Activated T-helper 17 cell treated with anti-CD3 and anti-CD28 coated beads, Interleukin-2, amount 50 U/mL, for 72 hours (primary cell): ENCODE measurements at places on chromosomes 6 and 20. TPM values are rescaled to one million over a fixed set of nuclear protein-coding genes. Genes with fewer than 3 reads are reported as not detected.

DNA sequence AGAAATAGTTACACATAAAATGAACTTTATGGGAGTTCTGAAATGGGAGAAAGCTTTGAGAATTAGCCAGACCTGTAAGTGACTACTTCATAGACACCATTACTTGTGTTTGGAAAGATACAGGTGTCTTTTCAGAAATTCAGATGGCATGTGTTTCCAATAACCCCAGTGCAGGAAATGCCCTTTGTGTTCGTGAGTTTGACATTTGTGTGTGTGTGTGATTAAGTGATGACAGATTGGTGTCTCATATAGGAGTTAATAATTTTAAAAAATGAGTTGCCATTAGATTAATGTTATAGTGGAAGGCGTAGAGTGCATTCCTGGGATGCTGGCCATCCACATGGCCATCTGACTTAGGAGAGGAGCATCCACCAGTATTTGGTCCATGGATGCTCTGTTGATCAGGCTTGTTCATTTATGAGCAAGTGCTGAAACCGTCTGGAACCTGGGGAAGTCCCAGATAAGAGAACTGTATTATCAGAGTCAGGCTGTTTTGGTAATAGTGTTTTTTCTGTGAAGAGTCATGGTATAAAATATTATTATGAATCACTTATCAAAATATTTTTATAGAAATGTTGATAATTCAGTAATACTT is 3.1 kb downstream of the STK4 start:
- ATAC-seq = peak; percentile 27

DNA sequence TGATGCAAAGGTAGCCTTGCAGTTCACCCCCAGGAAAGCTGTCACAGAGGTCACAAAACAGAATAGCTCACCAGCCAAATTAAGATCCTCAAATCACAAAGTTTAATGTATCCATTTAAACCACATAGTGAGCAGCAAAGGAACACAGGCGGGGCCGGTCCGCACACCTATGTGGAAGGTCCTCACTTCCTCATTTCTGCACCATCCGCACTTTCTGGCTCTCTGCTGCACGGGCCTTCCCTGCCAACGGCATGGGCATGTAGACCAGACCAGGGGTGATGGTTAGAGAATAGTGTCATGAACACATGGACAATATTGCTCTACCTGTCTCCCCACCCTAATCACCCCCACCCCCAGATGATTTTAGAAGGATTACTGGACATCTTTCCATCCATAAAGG is 12.1 kb upstream of the TBXT start:
- ATAC-seq = no peak

- no peak for ATAC-seq
Measured at GRCh38 chr20:23293689-23294088, 56.9 kb upstream of the NXT1 start.

GRCh38 chr6:145539831-145540230 is 195.5 kb downstream of the EPM2A start:
- ATAC-seq = no peak

DNA sequence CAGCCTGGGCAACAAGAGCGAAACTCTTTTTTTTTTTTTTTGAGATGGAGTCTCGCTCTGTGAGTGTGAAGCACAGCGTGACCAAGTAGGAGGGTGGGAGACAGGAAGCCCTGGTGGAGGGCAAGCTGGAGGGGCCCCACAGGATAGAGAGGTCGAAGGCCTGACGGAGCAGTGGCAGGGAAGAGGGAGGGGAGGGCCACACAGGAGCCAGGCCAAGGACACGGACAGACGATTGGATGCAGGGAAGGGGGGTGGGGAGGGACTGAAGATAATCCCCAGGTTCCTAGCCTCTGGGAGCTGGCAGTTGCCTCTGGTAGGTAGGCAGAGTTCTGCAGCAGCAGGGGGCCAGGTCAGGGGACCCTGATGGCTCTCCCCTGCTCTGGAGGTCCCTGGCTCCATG is 10.8 kb upstream of the GUCA1A start:
- no peak for ATAC-seq

DNA sequence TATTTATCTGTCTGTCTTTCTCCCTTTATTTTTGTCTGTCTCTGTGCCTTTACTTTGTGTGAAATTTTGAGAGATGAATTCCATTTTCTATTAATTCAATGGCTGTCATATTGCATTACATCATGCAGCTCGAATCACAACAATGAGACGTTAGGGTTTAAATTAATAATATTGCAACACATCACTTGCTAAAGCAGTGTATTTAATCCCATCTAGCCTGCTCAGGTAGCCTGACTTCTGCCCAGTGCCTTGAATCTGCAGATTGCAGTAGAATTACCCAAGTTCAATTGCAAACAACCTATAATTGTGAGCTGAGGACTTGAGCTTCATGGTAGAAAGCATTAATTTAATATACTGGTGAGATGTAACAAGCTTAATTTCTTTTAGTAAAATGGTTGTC is 235.7 kb upstream of the TSHZ2 start:
- ATAC-seq = no peak

GRCh38 chr20:11235058-11235457 is 561.3 kb upstream of the JAG1 start:
- no peak for ATAC-seq

DNA sequence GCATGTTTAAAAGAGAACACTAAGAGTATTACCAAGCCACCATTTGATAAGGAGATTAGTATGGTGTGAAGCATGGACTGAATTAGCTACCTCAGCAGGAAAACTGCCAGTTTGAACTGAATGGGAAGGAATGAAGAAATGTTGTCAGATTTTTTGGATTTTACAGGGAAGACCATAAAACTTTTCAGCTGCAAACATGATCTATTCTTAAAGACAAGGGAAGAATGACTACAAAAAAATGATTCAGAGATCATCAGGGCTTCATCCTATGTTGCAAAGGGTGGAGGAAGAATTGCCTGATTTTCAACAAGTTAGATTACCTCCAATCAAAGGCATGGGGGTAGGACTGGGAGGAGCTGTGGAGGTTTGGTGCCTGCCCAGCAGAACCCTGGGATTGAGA is 49.3 kb upstream of the MTRF1L start:
- ATAC-seq = no peak

DNA sequence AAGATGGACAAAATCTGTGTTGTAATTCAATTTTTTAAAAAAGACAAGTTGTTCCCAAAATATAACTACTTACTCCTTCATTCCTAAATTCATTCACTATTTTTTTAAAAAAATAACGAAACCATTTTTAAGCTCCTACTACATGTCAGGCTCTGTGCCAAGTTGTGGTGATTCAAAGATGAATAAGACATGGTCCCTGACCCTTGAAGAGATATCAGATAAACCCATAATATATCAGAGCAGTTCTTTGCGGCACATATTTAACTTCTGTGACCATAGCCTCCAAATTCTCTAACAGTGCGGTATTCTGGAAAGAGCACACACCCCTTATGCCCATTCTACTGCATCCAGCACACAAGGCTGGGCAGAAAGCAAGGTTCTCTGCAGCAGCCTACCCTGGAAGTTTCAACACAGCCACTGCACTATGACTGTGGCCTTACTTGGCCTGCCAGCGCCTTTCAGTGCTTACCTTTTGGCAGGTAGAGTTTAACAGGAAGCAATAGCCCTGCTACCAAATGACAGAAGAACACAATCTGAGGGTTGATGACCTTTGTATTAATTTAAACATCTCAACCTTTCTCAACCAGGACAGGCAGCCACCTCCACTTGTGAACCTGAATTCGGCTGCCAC is 406.5 kb downstream of the BTBD9 start:
- no peak for ATAC-seq

DNA sequence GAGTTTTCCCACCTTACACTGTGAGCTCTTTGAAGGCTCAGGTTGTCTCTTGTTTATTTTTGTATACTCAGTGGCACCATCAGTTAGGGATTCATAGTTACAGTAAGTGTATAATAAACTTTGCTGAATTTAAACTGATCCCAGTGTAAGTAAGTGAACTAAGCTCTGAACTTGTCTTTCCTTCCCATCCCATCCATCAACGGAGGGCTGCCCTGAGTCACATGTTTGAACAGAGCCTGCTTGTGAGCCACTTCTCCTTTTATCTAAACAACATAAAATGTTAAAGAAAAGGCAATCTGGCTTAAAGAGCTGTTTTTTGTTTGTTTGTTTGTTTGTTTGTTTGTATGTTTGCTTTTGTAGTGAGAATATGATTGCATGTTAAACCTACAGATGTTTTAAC is 185.7 kb upstream of the MARCKS start:
- no peak for ATAC-seq

GRCh38 chr20:51995551-51995951 is 193.2 kb upstream of the SALL4 start:
- no peak for ATAC-seq

GRCh38 chr6:129276986-129277385 is 394.0 kb downstream of the LAMA2 start:
- ATAC-seq = no peak

- ATAC-seq = no peak
Measured at GRCh38 chr6:87539554-87539953, 50.2 kb downstream of the RARS2 start.

- no peak for ATAC-seq
Measured at GRCh38 chr20:35291654-35292503, at the start of gene FAM83C. Gene FAM83C, minus strand, starts transcription at chr20:35292425. Its CDS starts 121 bp downstream, at chr20:35292304.

DNA sequence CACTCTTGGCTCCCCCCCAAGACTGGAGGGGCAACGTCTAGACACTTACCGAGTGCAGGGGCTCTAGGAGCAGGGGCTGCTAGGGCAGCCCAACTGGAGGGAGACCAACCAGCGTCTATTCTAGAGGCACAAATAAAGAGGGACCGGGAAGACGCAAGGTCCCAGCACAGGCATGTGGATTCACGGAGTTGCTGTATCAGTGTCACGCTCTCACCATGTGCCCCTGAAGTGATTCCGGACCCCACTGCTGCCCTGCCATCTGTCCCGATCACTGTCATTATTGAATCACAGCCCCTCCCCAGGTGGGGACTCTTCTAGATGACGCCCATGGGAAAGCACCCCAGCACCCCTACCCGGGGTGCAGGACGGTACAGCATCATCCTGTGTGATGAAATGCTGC is 54.2 kb downstream of the RAMACL start:
- no peak for ATAC-seq

- no peak for ATAC-seq
Measured at GRCh38 chr6:23446469-23446967, 679.5 kb upstream of the NRSN1 start.

GRCh38 chr6:118719351-118720124 is 68.1 kb upstream of the CEP85L start:
- peak; percentile 55 for ATAC-seq

GRCh38 chr20:40953856-40954255 is 74.8 kb upstream of the TOP1 start:
- peak; percentile 67 for ATAC-seq

DNA sequence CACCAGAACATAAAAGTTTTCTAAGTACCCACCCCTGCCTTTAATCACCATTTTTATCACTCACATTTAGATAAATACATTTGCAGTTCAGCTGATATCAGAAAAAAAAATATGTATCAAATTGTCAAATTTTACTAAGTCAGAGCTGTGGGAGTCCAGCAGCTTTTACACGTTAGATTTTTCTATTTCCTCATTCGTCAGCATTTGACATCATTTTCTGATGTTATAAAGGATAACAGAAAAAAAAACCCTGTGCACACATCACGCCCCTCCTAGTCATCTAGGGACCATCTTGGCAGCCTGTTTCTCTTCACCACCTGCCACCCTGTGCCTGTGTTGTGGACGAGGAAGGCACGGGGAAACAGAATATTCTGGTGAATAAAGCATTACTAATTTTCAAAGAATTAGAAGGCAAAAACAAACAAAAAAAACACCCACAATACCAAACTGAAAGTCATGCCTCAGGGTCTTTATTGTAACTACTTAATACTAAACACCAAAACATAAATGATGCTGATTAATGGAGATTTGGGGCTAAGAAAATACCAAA is 12.4 kb downstream of the B4GALT5 start:
- ATAC-seq = peak; percentile 71

Gene MATN4
- total RNA-seq = 0.66 TPM

Gene ZBTB46
- total RNA-seq = 6.2 TPM

Gene HNF4A
- not detected for total RNA-seq

Gene DST
- total RNA-seq = 15.4 TPM

Gene AKAP7
- total RNA-seq = 2.9 TPM

Gene PARD6B
- 3.2 TPM for total RNA-seq

Gene IMPG1
- not detected for total RNA-seq

Gene AGER
- total RNA-seq = 50.2 TPM

Gene HTR1E
- total RNA-seq = not detected

Gene BPIFB4
- total RNA-seq = not detected
